ENCODE measurements at places on chromosomes 16 and 17.

GRCh38 chr16:72612256-72612655 is 435.7 kb downstream of the ZFHX3 start:
- DNase-seq, result peak; percentile 45

GRCh38 chr16:80027007-80027965 is 426.7 kb upstream of the MAF start:
- no peak for DNase-seq

GRCh38 chr17:2688351-2689342 is 22.9 kb downstream of the CLUH start:
- no peak for DNase-seq

GRCh38 chr17:17944743-17945142 is 27.5 kb downstream of the TOM1L2 start:
- DNase-seq, result no peak

GRCh38 chr17:39631403-39631802 is 4.7 kb downstream of the PPP1R1B start:
- DNase-seq, result no peak

DNA sequence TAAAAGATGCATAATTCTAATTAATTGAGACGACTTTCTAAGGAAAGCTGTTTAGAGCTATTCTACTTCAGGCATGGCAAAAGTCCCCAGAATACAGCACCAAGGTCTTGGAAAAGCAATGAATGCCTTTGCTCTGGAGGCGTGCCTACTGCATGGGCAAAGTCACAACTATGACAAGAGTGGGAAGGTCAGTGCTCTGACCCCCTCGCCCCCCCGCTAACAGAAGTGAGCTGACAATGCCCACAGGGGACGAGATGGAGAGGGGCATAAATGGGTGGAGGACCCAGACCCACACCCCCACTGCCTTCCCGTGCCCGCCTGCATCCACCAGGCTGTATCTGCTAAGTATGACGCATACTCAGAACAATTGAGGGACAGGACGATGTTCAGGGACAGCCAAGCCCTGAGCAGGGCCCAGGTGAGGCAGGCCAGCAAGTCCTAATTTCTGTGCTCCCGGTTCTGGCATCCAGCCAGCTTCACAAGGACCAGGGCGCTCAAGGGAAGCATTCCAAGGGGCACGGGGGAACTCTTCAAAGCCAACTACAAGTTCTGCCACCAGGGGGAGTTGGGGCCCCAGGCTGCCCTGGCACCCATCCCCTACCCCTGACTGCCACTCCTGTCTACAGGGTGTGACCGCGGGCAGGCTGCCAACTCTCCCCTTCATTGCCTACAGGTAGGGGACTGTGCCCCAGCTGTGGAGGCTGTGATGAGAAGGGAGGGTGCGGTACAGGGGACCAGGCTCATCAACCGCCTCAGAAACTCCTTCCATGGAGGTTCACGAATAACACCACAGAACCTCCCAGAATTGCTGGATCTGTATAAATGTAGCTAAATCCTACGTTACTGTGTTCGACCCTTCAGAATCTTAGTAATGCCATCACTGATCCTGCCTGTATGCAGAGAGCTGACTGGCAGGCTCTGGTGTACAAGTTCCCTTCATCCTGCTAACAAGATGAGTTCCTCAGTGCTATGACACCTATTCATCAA is 20.8 kb downstream of the NPRL3 start:
- DNase-seq, result no peak

GRCh38 chr17:72588961-72589360 is 468.1 kb downstream of the SOX9 start:
- DNase-seq, result no peak

DNA sequence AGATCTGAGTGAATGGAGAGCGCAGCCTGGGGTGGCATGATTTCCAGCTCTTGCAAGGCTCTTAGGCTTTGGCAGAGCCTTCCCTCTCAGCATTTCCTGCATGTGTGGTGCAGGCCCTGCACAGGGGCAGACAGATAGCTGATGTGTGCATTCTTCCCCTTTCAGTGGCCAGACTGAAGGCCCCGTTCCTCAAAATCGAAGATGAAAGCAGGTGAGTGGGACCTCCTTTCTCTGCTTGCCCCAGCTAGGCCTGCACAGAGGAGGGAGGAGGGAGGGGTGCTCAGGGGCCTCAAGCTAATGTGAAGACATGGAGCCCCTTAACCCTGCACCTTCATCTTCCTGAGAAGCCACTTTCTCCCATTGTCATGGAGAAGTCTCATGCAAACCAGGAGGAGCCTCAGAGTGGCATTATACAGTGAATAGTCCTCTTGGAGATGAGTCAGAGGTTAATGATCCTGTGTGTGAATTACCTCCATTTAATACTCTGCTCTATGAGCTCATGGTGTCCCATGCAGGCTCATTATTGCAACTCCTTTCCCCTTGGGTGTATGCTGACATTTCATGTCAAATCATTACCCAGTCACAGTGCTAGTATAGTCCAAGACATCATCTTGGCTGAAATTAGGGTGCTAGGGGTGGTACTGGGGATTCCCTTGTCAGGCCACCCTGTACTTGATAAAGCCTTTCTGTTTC is 20.4 kb upstream of the ADAM11 start:
- DNase-seq, result no peak

DNA sequence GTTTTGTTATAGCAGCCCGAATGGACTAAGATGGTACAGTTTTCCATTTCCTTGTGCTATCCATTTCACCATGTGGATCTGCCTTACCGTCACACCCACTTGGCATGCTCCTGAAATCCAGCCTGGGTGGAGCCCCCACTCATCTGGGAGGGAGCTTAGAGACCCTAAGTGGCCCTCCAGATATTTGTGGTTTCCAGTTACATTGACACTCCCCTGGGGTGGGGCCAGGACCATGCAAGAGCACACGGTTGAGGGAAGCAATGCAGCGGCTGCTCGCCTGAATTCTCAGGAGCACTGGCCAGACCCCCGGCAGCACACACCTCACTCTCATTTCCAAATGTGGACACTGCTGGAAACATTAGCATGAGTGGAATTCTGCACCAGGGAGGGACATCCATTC is 231.1 kb downstream of the UTP18 start:
- DNase-seq, result no peak

DNA sequence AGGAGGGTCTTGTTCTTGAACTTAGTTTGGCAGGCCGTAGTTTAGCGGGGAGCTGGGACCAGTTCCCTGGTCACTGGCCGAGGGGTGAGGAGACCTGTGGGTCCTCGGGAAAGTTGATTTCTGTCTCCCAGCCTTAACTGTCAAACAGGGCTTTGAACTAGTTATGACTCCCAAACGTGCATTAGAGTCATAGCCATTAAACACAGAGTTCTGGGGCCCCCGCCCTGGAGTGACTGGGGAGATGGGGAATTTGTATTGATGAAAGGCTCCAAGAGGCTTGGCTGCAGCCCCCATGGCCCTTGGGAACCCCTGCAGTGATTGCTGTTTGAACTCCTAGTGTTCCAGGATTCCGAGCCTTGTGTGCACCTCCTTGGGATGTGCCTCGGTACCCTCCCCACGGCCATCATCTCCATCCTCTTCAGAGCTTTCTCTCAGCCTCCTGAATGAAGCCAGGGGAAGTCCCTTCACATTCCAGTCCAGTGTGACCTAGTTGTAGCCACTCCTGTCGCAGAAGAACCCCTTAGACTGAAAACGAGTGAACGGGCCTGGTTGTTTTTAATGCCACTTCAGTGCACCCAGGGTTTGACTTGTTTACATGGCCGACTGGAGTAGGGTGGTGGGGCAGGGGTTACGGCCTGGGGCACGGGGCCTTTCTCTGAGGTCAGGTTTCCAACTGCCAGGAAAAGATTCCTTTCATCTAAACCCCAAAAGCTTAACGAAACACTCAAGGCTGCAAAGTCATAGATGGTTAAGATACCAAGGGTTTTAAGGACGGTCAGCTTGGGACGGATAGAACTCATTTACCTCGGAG is 1.4 kb downstream of the MPRIP start:
- no peak for DNase-seq

GRCh38 chr16:76612497-76612896 is 335.3 kb downstream of the CNTNAP4 start:
- no peak for DNase-seq

- no peak for DNase-seq
Measured at GRCh38 chr16:50291719-50292565, 25.6 kb downstream of the ADCY7 start.

- DNase-seq, result no peak
Measured at GRCh38 chr16:11079652-11080187, 135.4 kb downstream of the CLEC16A start.

- peak; percentile 71 for DNase-seq
Measured at GRCh38 chr16:87464691-87465300, 28.0 kb downstream of the ZCCHC14 start.
